A549 treated with CORT108297 at 1 μM for 4 hours (cell line): ENCODE measurements at places on chromosomes 2 and 18. TPM values are rescaled to one million over a fixed set of nuclear protein-coding genes. Genes with fewer than 3 reads are reported as not detected.

The POTEI gene
- 0.01 TPM in 2 of 5 replicates, not detected in the others for total RNA-seq

The R3HDM1 gene
- 22.0 to 28.9 TPM (median 27.0 TPM) in 5 replicates for total RNA-seq

The CELF4 gene
- 0.06 to 0.10 TPM in 2 of 5 replicates, not detected in the others for total RNA-seq

The ZNF532 gene
- 17.2 to 23.4 TPM (median 22.4 TPM) in 5 replicates for total RNA-seq

The RNMT gene
- 17.9 to 19.8 TPM (median 18.4 TPM) in 5 replicates for total RNA-seq

The NFU1 gene
- total RNA-seq = 44.6 to 50.5 TPM (median 46.2 TPM) in 5 replicates

The VIT gene
- 0.04 TPM in 1 of 5 replicates, not detected in the others for total RNA-seq

The UGT1A10 gene
- 0.06 TPM in 1 of 5 replicates, not detected in the others for total RNA-seq
